Effector memory CD4-positive, alpha-beta T cell (primary cell): ENCODE measurements at places on chromosomes 1 and 21.

GRCh38 chr1:218476385-218476784 is 131.2 kb downstream of the TGFB2 start:
- no peak for DNase-seq

GRCh38 chr1:54542962-54543539 is 5.0 kb upstream of the ACOT11 start:
- no peak for DNase-seq

GRCh38 chr1:171740356-171740863 is 1.5 kb downstream of the VAMP4 start:
- DNase-seq = no peak

DNA sequence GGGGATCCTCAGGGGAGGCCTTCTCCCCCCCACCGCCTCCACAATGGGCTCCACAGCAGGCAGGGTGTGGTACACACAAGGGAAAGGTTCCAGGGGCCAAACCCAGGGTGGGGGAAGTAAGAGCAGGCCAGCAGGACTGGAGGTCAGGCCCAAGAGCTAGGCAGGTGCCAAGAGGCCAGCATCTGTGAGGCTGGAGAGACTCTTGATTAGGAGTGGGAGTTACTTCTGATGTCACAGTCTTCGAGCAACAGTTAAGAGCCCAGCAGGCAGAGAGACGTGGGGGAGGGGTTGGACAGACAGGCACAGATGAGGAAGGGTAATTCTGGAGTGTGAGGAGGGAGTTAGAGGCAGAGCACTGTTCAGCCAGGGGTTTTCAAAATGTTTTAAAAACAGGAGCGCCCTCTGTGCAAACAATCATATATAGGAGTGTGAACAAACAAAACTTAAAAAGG is 55.8 kb downstream of the SLC9A1 start:
- no peak for DNase-seq

DNA sequence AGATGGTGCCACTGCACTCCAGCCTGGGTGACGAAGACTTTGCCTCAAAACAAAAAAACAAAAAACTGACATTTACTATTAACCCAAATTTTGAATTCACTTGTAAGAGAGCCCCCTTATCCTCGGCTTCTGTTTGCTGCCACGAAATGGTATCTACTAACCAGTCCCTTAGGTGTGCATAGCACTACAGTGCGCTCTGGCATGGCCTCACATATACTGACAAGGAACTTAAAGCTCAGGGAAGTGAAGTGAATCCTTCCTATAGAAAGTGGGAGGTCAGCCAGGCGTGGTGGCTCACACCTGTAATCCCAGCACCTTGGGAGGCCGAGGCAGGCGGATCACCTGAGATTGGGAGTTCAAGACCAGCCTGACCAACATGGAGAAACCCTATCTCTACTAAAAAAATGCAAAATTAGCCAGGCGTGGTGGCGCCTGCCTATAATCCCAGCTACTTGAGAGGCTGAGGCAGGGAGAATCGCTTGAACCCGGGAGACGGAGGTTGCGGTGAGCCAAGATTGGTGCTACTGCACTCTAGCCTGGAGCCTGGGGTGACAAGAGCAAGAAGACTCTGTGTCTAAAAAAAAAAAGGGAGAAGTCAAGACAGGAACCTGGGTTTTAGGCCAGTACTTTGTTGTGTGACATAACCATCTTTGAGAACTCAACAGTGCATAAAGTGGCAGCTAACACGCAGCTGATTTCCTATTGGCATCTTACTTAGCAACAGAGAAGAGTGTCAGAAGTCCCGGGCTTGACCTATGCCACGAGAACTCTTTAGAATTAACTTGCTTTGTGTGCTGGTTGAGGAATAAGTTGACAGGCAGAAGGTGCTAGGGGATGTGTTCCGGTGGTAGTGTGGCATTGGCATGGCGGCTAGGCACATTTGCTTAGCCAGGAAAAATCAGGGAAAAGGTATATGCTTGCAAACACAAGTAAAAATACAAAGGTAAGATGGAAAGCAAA is 16.8 kb downstream of the ERRFI1 start:
- no peak for DNase-seq

DNA sequence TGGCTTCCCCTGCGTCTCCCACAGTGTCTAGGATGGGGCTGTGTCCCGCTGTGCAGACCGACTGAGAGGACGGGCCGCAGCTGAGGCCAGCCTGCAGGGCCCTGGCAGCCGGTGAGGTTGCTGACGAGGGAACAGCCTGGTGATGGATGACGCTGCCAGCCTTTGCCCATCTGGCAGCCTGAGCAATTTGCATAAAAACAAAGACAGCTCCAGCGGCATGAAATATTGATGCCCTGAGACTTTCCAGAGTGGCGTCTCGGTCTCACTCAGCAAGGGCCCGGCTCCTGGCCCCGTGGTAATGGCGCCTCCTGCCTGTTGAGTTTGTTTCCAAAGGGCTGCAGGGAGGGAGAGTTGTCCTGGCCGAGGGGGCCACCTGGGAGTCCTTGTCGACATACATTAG is 19.1 kb upstream of the KCNA10 start:
- no peak for DNase-seq

DNA sequence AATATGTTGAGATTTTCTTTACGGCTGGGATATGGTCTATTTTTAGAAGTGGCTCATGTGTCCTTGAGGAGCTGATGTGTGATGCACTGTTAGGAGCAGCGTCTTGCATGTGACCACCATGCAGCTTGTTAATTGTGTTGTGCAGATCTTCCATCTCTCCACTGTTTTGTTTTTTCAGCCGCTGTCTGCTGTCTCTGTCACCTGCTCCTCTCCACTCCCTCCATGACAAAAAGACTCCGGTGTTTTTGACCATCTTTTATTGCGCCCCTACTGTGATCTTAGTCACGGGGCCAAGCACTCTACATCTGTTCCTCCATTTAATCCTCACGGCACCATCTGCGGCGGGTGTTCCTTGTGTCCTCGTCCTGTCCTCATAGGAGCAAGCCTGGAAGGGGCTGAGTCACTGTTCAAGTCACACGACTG is 51.8 kb downstream of the ADARB1 start:
- no peak for DNase-seq

- no peak for DNase-seq
These were observed 35.0 kb upstream of the TMEM61 start for GRCh38 chr1:54945393-54945936.

GRCh38 chr21:45524756-45525152 is 17.5 kb downstream of the SLC19A1 start:
- no peak for DNase-seq

- DNase-seq = no peak
These were observed 83.2 kb downstream of the SPSB1 start for GRCh38 chr1:9375912-9376311.

DNA sequence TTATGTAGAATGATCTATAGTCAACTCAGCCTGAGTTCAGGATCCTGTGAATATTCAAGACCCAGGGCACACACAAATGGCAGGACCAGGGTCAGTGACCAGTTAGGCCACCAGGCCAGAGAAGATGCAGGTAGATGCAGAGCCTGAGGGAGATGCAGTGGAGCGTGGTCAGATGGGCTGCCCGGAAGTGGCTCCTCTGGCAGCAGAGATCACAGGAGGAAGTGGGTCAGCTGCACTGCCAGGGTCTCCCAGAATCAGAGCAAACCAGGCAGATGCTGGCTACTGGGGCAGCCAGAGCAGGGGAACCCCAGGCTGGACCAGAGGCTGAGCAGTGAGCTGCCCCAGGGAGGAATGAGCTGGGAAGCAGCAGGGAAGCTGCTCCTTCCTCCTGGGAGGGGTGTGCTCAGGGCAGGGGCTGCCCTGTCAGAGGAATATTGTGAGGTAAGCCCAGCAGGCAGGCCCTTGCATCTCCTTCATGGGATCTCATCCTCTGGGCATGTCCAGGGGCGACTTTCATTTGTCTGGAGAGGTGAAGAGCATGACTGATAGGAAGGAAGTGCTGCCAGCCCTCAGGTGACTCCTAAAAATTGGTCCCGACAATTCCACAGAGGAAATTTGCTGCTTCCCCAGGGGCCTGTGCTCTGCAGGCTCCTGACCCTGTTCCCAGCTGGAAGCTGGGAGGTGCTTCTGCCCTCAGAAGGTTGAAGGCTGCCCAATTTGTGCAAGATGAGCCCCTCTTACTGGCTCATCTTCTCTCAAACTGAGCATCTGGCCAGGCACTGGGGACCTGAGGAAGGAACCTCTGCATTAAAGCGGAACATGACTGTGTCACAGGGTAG is 49.3 kb downstream of the STUM start:
- DNase-seq = no peak

- DNase-seq = no peak
These were observed 7.7 kb upstream of the KLF17 start for GRCh38 chr1:44110916-44111315.

DNA sequence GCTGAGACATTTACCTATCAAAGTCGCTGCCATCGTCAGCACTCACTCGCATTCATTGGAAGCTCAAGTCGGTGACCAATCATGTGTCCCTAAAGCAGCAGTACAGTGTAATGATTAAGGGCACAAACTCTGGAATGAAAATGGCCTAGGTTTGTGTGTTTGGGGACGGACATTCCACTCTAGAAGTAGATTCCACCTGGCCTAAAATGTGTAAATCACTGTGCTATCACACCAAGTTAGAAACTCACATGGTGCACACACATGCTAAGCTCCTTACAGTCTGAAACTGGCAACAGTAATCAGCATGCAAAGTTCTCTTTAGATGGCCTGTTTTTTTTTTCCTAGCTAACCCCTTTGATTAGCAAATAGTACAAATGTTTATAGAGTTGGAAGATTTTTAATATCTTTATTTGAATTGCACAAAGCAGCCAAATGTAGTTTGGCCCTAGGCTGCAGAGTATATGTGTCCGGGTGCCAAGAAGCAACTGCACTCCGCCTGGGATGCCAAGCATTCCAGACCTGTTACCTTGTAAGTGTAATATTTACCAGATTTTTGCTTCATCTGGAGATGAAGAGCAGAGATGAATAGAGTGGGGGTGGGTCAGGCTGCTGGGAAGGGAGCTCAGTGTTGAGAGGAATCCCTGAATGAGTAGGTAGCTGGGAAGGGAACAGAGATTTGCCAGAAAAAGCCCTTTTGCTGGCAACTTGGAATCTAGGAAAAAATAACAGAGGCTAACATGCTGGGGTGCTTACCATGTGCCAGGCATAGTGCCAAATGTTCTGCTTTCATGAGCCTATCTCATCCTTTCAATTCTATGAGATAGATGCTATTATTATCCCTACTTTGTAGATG is 35.2 kb downstream of the TGFB2 start:
- DNase-seq = no peak

- no peak for DNase-seq
These were observed 2.7 kb downstream of the AMPD2 start for GRCh38 chr1:109622137-109622892.

GRCh38 chr21:21114461-21114860 is 116.3 kb downstream of the NCAM2 start:
- no peak for DNase-seq

DNA sequence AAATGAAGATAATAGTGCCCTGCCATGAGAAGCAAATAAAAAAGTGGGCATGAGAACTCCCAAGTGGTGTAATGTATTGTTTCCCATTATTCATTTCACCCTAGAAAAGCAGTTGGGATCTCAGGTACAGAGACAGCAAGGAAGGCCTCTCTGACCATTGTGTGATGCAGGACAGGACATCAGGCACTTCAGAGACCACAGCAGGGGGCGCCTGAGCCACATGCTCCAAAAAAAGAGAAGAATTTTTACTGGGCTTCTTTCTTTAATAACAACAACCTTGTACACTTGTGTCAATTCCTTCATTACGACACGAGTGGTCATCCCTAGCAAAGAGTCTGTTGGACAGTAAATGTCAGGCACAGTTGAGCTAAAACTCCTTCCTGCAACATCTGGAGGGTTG is 533.3 kb downstream of the OMA1 start:
- no peak for DNase-seq

DNA sequence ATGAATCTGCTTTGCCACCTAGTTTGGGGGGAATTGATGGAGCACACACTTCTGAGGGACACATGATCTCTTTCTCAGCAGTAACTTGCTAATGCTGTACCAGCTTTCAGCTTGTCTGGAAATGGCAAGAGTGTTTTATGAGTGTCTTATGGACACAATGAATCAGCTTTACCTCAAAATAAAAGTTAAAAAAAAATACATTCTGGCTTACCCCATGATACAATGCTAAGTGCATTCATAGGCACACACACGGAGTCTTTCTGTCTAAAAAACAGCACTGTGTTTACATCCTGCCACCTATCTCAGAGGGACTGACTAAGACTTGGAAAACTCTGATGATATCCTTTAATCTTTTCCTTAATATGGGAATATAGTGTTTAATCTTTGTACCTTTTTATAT is 455.5 kb upstream of the ADAMTS5 start:
- no peak for DNase-seq

DNA sequence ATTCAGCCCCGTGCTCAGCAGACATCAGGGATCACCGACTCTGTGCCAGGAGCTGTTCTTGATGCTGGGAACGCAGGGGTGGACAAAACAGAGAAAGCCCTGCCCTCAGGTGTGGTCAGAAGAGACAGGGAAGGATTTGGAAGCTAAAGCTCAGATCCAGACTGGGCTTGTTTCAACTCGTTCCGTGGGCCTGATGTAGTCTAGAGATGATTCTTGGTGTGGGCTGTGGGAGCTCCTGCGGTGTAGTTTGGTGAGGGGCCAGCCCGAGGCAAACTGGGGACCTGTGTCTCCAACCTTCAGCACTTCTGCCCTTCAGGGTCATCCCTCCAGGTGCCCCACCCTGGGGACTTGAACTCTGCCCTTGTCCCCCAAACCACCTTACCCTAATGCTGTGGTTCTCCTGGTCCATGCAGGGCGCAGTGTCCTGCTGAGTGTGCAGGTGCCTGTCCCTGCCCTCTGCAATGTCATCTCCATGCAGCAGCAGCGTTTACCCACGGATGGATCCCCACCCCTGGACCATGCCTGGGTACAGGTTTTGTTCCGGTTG is 17.3 kb upstream of the ABCG1 start:
- no peak for DNase-seq

DNA sequence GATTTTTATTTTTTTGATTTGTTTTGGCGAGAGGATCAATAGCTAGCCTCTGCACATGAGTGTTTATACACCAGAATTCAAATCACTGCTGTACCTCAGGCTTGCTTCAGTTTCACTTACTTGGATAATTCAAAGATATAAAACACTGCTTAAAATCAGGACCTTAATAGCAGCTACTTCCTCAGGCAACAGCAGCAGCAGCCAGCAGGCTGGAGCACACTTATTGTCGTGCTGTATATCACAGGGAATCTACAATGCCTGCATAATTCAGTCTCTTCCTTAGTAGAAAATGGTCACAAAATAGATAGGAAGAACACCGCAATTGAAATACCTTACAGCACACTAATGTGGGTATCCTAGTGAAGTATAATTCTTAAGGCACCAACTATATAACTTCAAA is 497.3 kb downstream of the NEGR1 start:
- no peak for DNase-seq

GRCh38 chr1:232622378-232622777 is 7.6 kb downstream of the SIPA1L2 start:
- DNase-seq = no peak

DNA sequence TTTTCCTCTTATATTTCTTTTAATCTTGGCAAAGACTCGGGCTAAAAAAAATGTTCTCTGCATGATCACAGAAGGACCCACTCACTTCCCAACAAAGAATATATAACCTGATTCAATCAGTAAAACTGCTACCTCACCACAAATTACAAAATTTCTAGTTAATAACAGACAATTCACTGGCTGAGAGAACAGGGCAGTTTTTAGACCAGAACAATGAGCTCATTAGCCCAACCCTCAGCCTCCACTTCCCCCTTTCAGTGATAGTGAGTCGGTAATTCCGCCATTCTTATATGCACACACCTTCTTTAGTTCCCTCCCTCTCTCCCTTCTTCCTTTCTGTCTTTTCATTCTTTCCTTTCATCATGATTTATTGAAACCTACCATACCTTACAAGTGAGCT is 8.9 kb downstream of the SIPA1L2 start:
- DNase-seq = no peak

GRCh38 chr1:240914506-240914905 is 302.6 kb upstream of the GREM2 start:
- DNase-seq = no peak

- no peak for DNase-seq
These were observed 148.7 kb upstream of the PRMT6 start for GRCh38 chr1:106907795-106908194.
